ENCODE measurements at places on chromosomes 5 and 9. TPM values are rescaled to one million over a fixed set of nuclear protein-coding genes. Genes with fewer than 3 reads are reported as not detected.

Gene PSAT1
- 42.9 TPM for total RNA-seq

Gene TNC
- 46.8 TPM for total RNA-seq

Gene RIOK2
- 25.9 TPM for total RNA-seq

Gene KCNMB1
- not detected for total RNA-seq

Gene FOXD4
- total RNA-seq, result 0.28 TPM

Gene PCDHGA8
- total RNA-seq, result 3.3 TPM

Gene XRCC4
- 6.6 TPM for total RNA-seq

Gene IGIP
- total RNA-seq, result 11.0 TPM

Measured in smooth muscle cell of bladder (primary cell).